ENCODE measurements at places on chromosomes 1 and 21. TPM values are rescaled to one million over a fixed set of nuclear protein-coding genes. Genes with fewer than 3 reads are reported as not detected.
A peak's percentile ranks its signal among the peaks of the same experiment; 100 is the strongest.

GRCh38 chr1:180515364-180515763 lies 13.0 kb upstream of the ACBD6 start:
- no peaks in the 10 kb centered on the region for H3K27me3 ChIP-seq
- no peak overlapping the region for H3K4me3 ChIP-seq
- H3K27ac ChIP-seq: no peak overlapping the region
- no peak for DNase-seq
- H3K4me1 ChIP-seq: no peaks in the 10 kb centered on the region
- H3K36me3 ChIP-seq: no peaks in the 10 kb centered on the region

- no peaks in the 10 kb centered on the region for H3K27me3 ChIP-seq
- no peaks in the 10 kb centered on the region for H3K36me3 ChIP-seq
- H3K4me3 ChIP-seq: no peak overlapping the region
- H3K27ac ChIP-seq: no peak overlapping the region
- no peak for DNase-seq
These were observed 11.7 kb upstream of the USP48 start for GRCh38 chr1:21794656-21795055.

GRCh38 chr1:18343581-18343980 lies 137.1 kb upstream of the KLHDC7A start:
- no peak for DNase-seq
- no peak overlapping the region for H3K27ac ChIP-seq

DNA sequence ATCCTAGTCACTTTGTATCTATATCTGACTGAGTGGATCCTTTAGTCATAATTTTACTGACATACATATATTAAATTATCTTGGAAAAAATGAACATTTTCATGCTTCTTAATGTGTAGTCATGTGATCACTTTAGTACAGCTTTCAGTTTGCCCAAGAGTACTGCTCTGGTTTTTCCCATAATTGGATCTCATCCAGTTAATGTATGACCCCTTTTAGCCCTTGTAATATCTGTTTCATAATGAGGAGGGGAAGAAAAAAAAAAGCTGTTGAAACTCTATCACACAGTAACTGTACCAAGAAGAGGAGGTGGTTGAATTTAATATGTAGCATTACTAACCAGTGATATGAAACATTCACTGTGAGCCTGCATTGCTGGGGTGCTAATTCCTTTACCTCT lies 328.7 kb downstream of the PTPRC start:
- H3K27me3 ChIP-seq: no peaks in the 10 kb centered on the region
- H3K36me3 ChIP-seq: no peaks in the 10 kb centered on the region
- H3K27ac ChIP-seq: no peak overlapping the region
- no peak overlapping the region for H3K4me3 ChIP-seq
- no peaks in the 10 kb centered on the region for H3K4me1 ChIP-seq

DNA sequence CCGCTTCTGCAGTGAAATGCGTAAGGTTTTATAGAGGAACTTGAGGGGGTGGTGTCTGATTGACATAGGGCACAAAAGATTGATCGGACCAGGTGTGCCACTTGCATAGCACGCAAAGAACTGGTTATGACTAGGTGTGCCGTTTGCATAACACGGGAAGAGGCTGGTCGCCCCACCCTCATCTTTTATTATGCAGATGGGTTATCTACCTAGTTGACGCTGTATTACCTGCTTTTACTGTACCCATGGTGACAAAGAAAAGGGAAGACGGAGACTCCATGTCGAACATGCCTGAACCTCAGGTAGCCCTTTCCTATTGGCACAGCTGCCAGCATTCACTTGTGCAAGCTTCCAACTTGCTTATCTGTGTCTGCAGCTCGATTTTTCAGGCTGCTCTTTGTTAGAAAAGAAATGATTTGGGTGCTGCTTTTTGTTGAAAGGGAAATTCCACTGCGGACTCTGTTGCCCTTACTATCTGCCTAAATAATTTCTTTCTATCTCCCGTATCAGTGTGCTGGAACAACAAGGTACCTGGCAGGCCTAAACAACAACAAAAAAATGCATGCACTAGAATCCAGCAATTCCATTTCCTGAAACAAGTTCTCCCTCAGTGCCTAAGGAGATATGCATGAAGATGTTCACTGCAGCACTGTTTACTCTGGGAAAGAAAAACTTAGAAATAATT lies 194.4 kb upstream of the KAZN start:
- H3K27ac ChIP-seq: no peak overlapping the region
- no peaks in the 10 kb centered on the region for H3K36me3 ChIP-seq
- H3K4me3 ChIP-seq: no peak overlapping the region
- no peak for DNase-seq
- H3K27me3 ChIP-seq: peaks cover 4% of the 10 kb centered on the region
- H3K4me1 ChIP-seq: no peaks in the 10 kb centered on the region

- H3K36me3 ChIP-seq: no peaks in the 10 kb centered on the region
- no peak overlapping the region for H3K27ac ChIP-seq
- no peak for DNase-seq
- H3K27me3 ChIP-seq: peaks cover 43% of the 10 kb centered on the region
These were observed 2.0 kb downstream of the LRRC7 start for GRCh38 chr1:69569576-69570328.

TCP10L gene
- 0.71 TPM for total RNA-seq

DNA sequence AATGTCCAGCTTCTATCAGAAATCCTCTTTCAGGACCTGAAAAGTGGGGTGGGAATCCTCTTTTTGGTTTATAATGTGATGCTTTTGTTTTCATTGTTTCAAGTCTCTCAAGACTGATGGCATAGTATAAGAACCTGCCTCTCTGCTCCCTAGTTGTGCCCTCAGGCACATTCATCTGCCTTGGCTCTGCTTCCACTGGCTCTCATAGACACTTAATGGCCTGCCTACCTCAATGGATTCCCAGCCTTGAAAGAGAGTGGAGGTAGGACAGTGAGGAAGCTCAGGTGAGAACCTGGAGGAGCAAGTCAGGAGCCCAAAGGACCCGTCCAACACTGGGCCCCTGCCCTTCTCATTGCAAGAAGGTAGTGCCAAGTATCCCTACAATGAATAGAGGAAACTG lies 4.8 kb downstream of the TTLL7 start:
- no peak for DNase-seq
- H3K4me1 ChIP-seq: no peaks in the 10 kb centered on the region

EVI5 gene
- total RNA-seq: 48.5 TPM

DNA sequence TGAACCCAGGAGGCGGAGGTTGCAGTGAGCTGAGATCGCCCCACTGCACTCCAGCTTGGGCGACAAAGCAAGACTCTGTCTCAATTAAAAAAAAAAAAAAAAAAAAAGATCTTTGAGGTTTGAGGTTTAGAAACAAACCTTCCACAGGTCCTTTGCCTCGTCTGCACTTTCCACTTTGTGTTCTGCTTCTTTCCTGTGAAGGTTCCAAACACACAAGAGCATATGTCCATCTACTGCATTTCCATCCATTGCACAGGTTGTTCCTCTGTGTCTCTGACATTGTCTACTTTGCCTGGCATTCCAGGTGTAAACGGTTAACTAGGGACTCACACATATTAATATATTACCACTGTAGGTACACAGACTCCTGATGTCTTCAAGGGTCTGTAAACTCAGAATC lies 40.1 kb downstream of the DSTYK start:
- no peak for DNase-seq
- peaks cover 13% of the 10 kb centered on the region for H3K4me1 ChIP-seq
- peaks cover 56% of the 10 kb centered on the region for H3K36me3 ChIP-seq
- no peak overlapping the region for H3K4me3 ChIP-seq

ZNF648 gene
- not detected for total RNA-seq

- no peak overlapping the region for H3K27ac ChIP-seq
- no peaks in the 10 kb centered on the region for H3K36me3 ChIP-seq
- H3K27me3 ChIP-seq: no peaks in the 10 kb centered on the region
- H3K4me1 ChIP-seq: no peaks in the 10 kb centered on the region
- DNase-seq: no peak
- H3K4me3 ChIP-seq: no peak overlapping the region
These were observed 177.7 kb downstream of the KIF26B start for GRCh38 chr1:245332513-245332912.

- no peaks in the 10 kb centered on the region for H3K4me1 ChIP-seq
- H3K4me3 ChIP-seq: no peak overlapping the region
- H3K36me3 ChIP-seq: no peaks in the 10 kb centered on the region
These were observed 254.8 kb upstream of the VAMP3 start for GRCh38 chr1:7516341-7516740.

GRCh38 chr1:166858726-166859419 lies 17.2 kb downstream of the TADA1 start:
- DNase-seq: no peak
- H3K27ac ChIP-seq: no peak overlapping the region
- H3K27me3 ChIP-seq: no peaks in the 10 kb centered on the region
- no peak overlapping the region for H3K4me3 ChIP-seq

- no peak overlapping the region for H3K27ac ChIP-seq
- no peak overlapping the region for H3K4me3 ChIP-seq
- no peak for DNase-seq
- peaks cover 51% of the 10 kb centered on the region for H3K36me3 ChIP-seq
- H3K4me1 ChIP-seq: no peaks in the 10 kb centered on the region
- H3K27me3 ChIP-seq: no peaks in the 10 kb centered on the region
These were observed 20.6 kb upstream of the NBL1 start for GRCh38 chr1:19623523-19623922.

GRCh38 chr1:204523605-204524215 lies 7.5 kb downstream of the MDM4 start:
- no peak overlapping the region for H3K4me3 ChIP-seq
- DNase-seq: no peak
- H3K27me3 ChIP-seq: no peaks in the 10 kb centered on the region

SOAT1 gene
- total RNA-seq: 104 TPM

- H3K27ac ChIP-seq: no peak overlapping the region
- H3K4me1 ChIP-seq: no peaks in the 10 kb centered on the region
- no peak overlapping the region for H3K4me3 ChIP-seq
- no peaks in the 10 kb centered on the region for H3K27me3 ChIP-seq
- no peak for DNase-seq
These were observed 17.2 kb downstream of the CC2D1B start for GRCh38 chr1:52348704-52349300.

ADAMTS5 gene
- total RNA-seq: 5.6 TPM

GRCh38 chr1:112144733-112145426 lies 155.4 kb upstream of the KCND3 start:
- no peak overlapping the region for H3K4me3 ChIP-seq
- no peaks in the 10 kb centered on the region for H3K4me1 ChIP-seq
- no peak for DNase-seq
- H3K27me3 ChIP-seq: peaks cover 3% of the 10 kb centered on the region

EFNA1 gene
- 144 TPM for total RNA-seq

PDXK gene
- total RNA-seq: 195 TPM

- peaks cover 3% of the 10 kb centered on the region for H3K27me3 ChIP-seq
- no peak for DNase-seq
- peaks cover 45% of the 10 kb centered on the region for H3K4me1 ChIP-seq
- peak overlapping the region; percentile 48 for H3K4me3 ChIP-seq
- H3K36me3 ChIP-seq: no peaks in the 10 kb centered on the region
These were observed 2.8 kb downstream of the CD48 start for GRCh38 chr1:160708801-160709200.

- no peak overlapping the region for H3K4me3 ChIP-seq
- H3K27me3 ChIP-seq: no peaks in the 10 kb centered on the region
- no peak overlapping the region for H3K27ac ChIP-seq
- DNase-seq: no peak
These were observed 85.9 kb upstream of the WARS2 start for GRCh38 chr1:119226321-119226720.

DNA sequence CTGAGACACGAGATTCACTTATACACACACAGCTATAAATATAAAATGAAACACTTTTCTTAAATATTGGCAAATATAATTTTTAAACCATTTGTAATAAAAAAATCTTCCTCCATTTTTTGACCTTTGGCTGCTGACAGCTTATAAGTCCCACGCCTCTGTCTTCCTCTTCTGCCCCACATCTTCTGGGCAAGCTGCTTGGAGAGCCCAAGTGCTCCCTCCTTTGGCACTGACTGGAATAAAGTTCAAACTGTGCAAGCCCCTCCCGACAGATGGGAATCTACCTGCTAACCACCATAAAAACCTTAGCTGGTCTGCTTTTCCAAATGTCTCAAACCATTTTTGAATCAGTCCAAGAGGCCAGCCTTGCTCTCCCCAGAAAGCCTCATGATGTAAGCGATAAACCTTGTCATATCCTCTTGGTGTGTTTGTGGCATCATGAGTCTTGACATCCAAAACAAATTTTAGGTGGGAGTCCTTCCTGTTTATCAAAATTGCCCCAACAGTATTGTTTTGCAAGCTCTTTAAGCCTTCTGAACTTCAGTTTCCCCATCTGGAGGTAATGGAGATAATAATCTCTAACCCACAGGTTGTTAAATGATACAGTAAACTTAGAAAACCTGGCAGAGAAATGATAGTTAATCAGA lies 99.8 kb downstream of the SNX7 start:
- DNase-seq: no peak
- H3K27ac ChIP-seq: no peak overlapping the region
- no peaks in the 10 kb centered on the region for H3K27me3 ChIP-seq
- H3K36me3 ChIP-seq: no peaks in the 10 kb centered on the region
- H3K4me3 ChIP-seq: no peak overlapping the region

- H3K4me1 ChIP-seq: no peaks in the 10 kb centered on the region
- H3K4me3 ChIP-seq: no peak overlapping the region
- peaks cover 96% of the 10 kb centered on the region for H3K36me3 ChIP-seq
- H3K27me3 ChIP-seq: no peaks in the 10 kb centered on the region
- no peak for DNase-seq
These were observed 100.2 kb upstream of the GNG4 start for GRCh38 chr1:235749755-235750300.

DNA sequence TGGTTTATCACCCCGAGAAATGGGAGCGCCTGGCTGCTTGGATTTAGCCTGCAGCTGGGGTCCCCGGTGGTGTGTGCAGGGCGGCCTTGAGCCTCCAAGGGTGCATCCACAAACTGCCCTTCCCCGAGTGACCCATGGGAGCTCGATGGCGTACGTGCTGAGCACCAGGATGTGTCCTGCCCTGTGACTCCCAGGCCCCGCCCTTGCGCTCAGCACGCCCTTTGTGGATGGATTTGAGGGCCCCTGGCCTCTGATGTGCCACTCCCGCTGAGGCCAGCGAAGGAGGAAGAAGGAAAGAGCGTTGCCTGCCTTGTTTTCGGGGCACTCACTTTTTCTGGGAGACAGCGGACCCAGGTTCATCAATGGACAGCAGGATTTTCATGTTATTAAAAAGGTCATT lies 1.7 kb upstream of the TFF3 start:
- no peak overlapping the region for H3K4me3 ChIP-seq
- H3K4me1 ChIP-seq: peaks cover 18% of the 10 kb centered on the region
- no peaks in the 10 kb centered on the region for H3K27me3 ChIP-seq
- no peak overlapping the region for H3K27ac ChIP-seq
- DNase-seq: no peak

GRCh38 chr1:114353262-114353661 lies 157.7 kb downstream of the TRIM33 start:
- H3K4me1 ChIP-seq: peaks cover 12% of the 10 kb centered on the region
- no peaks in the 10 kb centered on the region for H3K36me3 ChIP-seq
- peak; percentile 56 for DNase-seq
- no peak overlapping the region for H3K4me3 ChIP-seq
- H3K27me3 ChIP-seq: no peaks in the 10 kb centered on the region
- H3K27ac ChIP-seq: no peak overlapping the region

- no peaks in the 10 kb centered on the region for H3K4me1 ChIP-seq
- H3K36me3 ChIP-seq: peaks cover 60% of the 10 kb centered on the region
- no peak overlapping the region for H3K4me3 ChIP-seq
- DNase-seq: no peak
- no peaks in the 10 kb centered on the region for H3K27me3 ChIP-seq
These were observed 549 bp downstream of the MSH4 start for GRCh38 chr1:75797273-75797588.

- no peaks in the 10 kb centered on the region for H3K36me3 ChIP-seq
- H3K4me1 ChIP-seq: peaks cover 20% of the 10 kb centered on the region
- no peak overlapping the region for H3K4me3 ChIP-seq
These were observed 4.3 kb upstream of the IPO13 start for GRCh38 chr1:43942411-43942810.

All from lower lobe of right lung (tissue), 2 donors.